Esophagus squamous epithelium (tissue), 5 donors: ENCODE measurements at places on chromosomes 3 and 15.

- no peak for DNase-seq
Measured at GRCh38 chr3:39358333-39358732, 24.8 kb upstream of the SLC25A38 start.

DNA sequence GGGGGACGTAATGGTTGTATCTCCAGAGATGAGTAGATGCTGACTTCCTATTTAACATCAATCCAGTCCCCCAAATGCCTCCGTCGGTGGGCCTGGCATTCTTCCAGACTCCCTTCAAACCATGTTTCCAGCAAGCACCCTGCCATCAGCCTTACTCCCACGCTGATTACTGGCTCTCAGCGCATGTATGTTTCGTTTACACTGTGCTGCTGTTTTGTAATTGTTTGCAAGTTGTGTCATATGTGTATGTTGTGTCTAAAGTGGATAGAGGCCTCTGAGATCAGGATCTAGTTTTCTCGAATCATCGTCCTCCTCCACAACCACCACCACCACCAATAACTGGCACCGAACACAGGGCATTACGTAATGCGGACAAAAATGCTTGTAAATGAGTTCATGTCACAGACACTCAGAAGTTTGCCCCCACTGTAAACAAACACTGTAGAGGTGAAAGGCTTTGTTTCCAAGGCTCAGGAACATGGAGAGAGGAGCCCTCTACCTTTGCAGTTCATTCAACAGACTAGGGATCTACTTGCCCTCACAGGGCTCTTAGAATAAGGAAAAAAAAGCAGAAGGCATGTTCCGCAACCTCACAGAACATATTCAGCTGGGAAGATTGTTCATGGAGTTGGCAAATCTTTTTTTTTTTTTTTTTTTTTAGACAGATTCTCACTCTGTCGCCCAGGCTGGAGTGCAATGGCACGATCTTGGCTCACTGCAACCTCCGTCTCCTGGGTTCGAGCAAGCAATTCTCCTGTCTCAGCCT lies 46.1 kb upstream of the SEMA4B start:
- DNase-seq = no peak

DNA sequence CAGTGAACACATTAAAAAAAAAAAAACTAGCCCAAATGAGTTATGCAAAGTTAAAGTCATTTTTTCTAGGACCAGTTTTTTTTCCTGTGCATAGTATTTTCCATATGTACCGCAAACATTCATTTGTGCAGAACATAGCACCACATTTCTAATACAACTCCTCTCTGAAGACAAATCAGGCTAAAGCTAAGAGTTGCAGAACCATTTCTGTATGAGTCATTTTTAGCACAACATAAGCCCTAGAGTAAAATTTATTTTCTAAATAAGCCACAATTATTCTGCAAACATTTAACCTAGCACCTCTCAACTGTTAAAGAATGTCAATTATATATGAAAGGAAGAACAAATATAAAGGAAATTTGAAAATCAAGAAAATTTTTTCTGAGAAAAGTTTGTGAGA lies 375.8 kb downstream of the TIGIT start:
- no peak for DNase-seq

- no peak for DNase-seq
Measured at GRCh38 chr15:31298707-31299172, 27.9 kb upstream of the KLF13 start.

DNA sequence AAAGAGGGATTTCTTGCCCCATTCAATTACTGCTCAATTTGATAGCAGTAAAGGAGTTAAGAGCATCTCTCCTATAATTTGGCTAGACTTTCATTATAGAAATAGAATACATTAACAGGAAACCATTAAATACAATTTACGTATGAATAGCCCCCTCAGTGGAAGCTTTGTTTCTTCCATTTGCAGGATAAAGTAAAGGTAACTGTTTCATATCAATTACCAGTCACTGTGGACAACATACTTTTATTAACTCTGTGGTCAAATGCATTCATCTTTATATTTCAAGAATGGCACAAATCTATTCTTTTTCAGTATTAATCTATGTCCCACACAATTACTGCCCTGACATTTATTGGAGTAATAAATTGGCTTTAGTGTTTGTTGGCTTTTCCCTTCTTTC lies 613.4 kb downstream of the NLGN1 start:
- no peak for DNase-seq

DNA sequence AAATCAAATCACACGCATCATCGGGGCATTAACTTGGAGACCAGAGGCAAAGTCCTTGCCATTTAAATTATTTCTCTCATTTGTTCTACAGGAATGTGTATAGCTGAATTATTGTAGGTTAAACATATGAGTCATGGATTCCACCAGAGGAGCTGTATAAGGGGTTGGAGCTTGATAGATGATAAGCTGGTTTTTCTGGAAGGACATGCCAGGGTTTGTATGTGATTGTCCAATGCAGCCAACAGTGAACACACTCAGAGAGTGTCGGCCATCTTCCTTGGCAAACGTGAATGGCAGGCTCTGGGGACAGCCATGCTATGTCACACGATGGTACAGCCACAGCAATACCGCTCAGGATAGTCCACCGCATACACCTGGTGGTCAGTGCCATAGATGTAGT lies 25.1 kb downstream of the SSUH2 start:
- no peak for DNase-seq
